ENCODE measurements at places on chromosomes 3 and 15.

DNA sequence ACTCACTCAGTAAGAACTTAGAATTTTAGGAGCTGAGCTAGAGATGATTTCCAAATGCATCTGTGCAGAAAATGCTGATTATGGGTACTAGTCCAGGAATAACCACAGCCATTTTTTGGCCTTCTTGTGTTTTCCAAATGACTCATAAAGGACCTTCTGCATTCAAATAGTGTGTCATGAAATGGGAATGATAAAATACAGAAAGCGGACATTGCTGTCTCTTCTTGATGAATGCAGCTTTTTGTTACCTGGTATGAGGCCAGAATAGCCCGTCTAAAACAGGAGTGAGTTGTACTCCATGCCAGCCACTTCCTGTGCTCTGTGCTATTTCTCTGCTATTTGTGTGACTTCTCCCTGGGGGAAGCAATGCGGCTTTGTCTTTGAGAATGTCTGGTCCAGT lies 20.5 kb upstream of the FRMD5 start:
- DNase-seq: no peak

DNA sequence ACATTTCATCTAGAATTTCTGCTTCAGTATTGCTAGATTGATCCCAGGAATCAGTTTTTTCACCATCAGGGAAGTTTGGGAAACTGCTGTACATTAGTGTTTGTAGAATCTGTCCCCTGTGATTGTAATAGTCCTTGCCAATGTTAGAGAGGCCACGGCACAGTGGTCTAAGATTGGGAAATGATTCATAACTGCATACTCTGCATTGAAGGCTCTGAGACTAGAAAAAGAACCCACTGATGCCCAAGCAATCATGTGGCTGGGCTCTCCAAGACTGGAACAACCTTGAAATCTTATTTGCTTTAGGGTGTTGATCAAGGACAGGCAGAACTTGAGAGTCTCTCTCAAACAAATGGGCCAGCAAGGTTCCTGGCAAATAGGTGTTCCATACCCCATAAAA lies 245.6 kb upstream of the LRTM1 start:
- no peak for DNase-seq

DNA sequence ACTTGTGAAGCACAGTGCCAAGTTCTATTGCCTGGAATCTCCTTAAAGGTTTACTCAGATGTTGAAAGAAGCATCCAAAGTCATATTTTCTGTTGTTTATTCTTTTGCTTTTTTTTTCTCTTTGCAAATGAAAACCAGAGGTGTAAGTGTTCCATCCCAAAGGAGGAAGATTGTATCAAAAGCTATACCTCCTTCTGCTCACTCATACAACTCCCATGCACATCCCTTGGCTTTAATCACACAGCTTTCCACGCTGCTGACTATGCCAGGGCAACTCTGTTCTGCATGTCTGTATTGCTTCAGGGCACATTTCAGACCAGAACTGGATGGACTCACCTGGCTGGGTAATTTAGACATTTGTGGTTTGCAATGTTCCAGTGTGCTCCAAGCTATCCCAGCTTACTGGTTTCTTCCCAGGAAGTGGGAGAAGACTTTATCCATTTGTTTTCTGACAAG lies 399.6 kb upstream of the TBL1XR1 start:
- no peak for DNase-seq

DNA sequence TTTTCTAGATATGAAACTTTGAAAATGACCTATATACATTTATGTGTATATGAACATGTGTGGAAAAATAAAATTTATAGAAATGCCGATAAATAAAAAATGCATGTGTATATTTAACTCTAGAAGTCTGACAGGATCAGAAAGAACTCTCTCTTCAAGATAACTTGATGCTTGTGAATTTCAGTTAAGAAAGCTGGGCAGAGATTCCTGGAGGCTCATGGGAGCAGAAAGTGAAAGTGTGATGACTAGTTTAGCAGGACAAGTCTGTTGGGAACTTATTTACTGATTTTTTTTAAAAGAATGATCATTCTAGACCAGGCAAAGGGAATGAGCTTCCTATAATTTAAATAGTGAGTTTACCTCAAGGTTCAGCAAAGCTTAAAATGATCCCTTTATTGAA lies 81.5 kb upstream of the KCNAB1 start:
- DNase-seq: no peak

- DNase-seq: no peak
Observed at GRCh38 chr15:101121511-101122090, 130.2 kb downstream of the CHSY1 start.

- no peak for DNase-seq
Observed at GRCh38 chr3:158058495-158059130, 47.6 kb downstream of the SHOX2 start.

GRCh38 chr15:89783111-89783860 lies 7.2 kb downstream of the MESP2 start:
- DNase-seq: no peak

- DNase-seq: no peak
Observed at GRCh38 chr3:37138816-37139215, 35.6 kb downstream of the LRRFIP2 start.

- DNase-seq: no peak
Observed at GRCh38 chr15:30990036-30990435, 1.4 kb downstream of the MTMR10 start.

DNA sequence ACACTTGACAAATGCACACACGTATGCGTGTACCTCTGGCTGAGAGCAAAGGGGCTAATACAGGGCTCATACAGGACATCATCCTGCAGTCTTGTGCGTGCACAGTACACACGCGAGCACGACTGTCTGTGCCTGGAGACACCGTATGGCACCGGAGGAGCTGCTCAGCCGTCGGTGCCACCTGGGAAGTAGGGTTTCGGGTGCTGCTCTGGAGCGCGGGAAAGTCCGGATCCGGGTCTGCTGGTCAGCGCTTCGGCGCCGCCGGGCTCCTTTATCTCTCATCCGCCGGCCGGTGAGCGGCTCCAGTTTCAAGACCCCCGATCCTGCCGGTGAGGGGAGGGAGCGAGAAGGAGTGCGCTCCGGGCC lies 9.3 kb downstream of the FOXL2 start:
- DNase-seq: no peak

- no peak for DNase-seq
Observed at GRCh38 chr3:192608726-192609600, 118.4 kb downstream of the FGF12 start.

GRCh38 chr15:32866454-32867312 lies 148.9 kb downstream of the GREM1 start:
- no peak for DNase-seq

DNA sequence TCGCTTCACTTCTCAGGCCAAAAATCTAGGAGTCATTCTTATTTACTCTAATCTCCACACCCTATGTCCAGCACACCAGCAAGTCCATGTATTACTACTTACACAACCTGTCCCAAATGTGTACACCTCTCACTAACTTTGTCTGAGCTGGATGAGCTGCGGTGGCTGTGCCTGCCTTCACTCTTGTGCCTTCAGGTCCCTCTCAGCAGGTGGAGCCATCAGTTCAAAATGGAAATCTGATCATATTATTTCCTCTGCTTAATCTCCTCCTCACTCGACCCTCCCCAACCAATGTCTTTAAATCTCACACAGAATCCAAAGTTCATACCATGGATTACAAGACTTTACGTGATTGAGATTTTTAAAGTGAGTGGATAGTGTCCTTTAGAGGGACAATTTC lies 82.8 kb downstream of the SSR3 start:
- DNase-seq: no peak

GRCh38 chr3:149010504-149010951 lies 19.2 kb downstream of the GYG1 start:
- DNase-seq: no peak

- DNase-seq: no peak
Observed at GRCh38 chr3:37168896-37169295, 5.5 kb downstream of the LRRFIP2 start.

GRCh38 chr15:27933562-27933961 lies 165.6 kb downstream of the OCA2 start:
- no peak for DNase-seq

DNA sequence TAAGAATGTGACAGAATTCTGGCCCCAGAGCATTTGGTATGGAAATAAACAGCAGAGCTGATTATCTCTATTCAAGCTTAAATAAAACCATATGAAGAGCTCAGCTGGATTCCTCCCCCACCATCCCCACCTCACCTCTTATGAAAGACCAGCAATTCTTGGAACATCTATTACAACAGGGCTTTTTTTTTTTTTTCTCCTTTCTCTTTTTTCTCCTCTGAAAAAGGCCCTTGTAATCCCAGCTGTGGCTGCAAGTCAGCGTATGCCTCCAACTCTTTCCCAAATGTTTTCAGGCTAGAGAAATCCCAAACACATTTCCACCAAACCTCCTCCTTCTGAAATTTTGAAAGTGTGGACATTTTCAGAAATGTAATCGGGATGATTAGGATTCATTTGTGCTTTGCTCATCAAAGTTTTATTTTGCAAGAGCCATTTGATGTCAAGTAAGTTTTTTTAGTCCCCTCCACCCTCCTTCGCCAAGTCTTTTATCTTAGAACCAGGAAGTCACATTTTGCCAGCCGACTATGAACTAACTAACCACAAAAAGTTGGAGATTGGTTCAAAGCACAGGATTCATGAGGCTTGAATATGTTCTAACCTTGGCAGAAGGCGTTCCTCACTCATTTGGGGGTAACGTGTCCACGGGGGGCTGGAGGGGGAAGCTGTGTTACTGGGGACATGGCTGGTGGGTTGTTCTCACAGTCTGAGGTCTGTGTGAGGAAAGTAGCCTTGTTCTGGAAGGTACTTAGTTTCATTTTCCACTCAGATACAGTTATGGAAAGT lies 142.0 kb upstream of the PDZRN3 start:
- DNase-seq: no peak

DNA sequence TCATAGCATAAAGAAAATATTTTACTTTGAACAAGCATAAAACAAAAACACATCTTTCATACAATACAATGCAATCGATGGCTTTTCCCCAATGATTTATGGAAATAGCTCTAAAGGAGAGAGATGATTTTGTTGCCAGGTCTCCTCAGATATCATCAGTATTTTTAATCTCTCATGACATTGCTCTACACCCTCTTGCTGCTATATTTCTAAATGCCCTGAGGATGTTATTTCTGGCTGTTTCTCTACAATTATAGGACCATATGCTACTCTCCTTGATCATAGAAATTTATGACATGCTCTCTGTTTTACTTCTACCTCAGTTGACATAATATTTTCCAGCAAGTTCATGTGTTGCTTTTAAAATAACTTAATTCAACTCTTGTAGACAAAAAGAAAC lies 654.9 kb upstream of the GBE1 start:
- DNase-seq: no peak

- no peak for DNase-seq
Observed at GRCh38 chr3:99648101-99648500, 9.7 kb downstream of the COL8A1 start.

DNA sequence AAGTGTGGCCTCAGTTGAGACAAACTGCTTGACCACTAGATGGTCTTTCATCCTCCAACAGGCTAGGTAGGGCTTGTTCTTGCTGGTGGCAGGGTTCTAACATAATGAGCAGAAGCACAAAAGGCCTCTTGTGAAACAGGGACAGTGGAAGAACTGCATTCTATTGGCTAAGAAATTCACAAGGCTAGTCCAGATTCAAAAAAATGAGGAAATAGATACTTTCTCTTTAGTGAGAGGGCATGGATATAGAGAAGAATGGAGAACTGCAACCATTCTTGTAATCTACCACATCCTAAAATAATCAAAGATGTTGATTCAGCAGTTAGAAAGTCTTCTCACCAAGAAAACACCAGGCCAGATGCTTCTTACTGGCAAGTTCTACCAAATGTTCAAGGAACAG lies 143.7 kb upstream of the LRIG1 start:
- DNase-seq: no peak

DNA sequence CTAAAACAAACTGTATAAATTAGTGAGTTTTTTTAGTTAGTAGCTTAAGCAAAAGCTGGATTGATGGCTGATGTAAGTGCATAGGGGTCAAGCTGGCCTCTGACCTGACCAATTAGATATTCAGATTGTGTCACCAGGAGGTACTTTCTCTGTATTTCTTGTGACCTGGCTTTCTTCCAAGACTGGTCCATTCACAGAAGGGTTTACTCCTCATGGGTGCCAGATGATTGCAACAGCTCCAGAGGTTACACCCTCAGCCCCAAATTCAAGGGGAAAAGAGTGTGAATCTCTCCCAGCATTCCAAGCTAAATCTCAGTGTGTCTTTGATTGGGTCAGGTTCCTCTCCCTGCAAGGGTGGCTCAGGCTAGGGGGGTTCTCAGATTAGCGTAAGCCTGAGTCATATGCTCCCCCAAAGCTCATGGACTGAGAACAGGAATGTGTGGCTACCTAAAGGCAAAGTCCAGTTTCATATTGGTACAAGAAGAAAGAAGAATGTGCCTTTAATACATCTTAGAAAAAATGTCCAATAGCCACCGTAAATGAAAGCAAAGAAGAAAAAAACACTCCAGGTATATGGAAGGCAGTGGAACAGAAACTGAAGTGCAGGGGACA lies 16.5 kb downstream of the PML start:
- no peak for DNase-seq

DNA sequence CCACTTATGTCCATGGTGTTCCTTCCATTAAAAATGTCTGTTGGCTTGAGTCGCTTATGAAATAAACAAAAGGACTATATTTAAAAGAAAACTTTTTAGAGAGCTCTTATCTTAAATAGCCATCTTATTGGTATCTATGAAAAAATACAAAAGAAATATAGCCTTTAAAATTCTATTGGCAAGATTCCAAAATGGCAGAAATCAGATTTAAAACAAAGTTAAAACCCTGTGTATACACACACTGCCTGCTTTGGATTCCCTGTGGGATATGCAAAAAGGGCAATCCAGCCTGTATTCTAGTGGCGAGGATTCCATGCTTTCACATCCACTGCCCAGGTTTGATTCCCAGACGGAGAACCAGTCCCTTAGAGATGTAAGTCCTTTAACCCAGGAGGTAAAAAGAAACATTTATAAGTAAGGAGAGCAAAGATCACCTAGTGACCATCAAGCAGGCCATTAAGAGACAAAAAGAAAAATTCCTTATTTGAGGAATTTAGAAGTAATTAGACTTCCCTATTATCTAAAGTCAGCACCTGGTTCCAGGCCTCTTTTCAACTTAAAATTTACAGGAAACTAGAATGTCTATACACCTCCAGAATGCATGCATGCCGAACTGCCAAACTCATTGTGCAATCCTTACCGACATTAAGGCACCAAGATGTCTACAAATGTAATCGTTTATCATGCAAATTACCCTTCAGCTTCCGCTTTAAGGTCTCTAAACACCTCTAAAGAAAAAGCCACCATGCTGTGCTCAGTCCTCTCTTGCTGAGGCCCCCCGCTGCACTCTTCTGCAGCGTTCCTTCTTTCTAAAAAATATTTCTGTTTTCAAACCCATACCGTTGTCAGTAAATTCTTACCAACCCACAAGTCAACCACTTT lies 69.6 kb upstream of the STRIT1 start:
- DNase-seq: no peak

- no peak for DNase-seq
Observed at GRCh38 chr3:66372681-66373350, 128.0 kb downstream of the LRIG1 start.

GRCh38 chr3:101972430-101973162 lies 123.3 kb downstream of the NFKBIZ start:
- DNase-seq: no peak
